ENCODE measurements at places on chromosomes 5 and 9.

DNA sequence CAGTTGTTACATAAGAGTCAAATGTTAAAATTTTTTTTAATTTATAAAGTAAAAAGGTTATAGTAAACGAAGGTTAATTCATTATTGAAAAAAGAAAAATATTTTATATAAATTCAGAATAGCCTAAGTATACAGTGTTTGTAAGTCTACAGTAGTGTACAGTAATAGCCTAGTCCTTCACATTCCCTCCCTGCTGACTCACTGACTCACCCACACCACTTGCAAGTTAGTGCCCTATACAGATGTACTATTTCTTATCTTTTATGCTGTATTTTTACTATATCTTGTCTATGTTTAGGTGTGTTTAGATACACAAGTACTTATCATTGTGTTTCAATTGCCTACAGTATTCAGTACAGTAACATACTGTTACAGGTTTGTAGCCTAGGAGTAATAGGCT, 57.6 kb downstream of the MAMDC2 start:
- DNase-seq: no peak

DNA sequence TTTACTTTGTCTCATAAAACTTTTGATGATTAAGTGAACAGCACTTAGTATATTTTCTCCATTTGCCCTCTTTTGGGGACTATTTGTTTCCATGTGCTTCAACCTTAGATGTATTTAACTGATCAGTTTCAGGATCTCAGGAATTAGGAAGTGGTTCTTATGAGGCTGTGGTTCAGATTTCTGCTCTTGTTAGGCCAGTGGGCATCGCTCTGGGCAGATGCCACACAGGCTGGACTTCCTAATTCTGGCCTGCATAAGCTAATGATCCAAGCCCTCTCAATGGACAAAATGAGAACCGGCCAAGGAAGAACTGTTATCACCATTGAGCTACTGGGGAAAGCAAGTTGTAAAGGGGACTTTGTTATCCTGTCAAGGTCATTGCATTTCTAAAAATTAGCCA, 6.9 kb downstream of the ARHGAP26 start:
- DNase-seq: no peak

DNA sequence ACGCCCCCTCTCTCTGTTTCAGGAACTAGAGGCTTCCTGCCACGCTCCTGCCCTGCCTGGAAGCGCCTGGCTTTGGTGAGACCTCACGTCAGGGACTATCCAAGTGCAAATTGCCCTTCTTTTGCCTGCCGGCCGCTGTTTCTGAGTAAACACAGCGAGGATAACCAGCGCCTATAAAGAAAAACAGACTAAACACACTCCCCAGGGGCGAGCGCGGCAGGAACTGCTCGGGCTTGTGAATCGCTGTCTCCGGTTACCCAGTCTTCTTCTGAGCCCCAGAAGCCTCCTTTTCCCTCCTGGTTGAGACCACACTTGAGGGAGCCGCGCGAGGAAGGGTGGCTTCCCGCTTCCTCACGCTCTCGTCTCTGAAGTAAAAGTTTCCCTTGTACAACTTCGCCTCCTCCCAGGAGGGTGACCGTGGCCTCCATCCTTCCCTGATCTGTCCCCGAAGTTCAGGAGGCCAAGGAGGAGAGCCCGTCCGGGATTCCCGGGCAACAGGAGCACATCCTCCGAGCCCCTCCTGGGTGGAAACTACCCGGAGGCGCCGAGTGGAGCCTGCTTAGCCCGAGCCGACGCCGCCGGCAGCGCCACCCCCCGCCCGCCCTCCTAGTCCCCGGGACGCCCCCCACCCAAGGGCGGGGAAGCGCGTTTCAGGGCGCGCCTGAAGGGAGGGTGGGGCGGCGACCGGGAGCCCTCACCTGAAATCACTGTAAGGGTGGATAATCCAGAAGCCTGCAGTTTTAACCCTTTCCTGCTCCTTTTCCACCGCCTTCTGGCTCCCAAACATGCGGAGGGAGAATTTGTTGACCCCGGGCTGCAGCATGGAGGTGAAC, 993 bp downstream of the HCN1 start:
- DNase-seq: no peak

DNA sequence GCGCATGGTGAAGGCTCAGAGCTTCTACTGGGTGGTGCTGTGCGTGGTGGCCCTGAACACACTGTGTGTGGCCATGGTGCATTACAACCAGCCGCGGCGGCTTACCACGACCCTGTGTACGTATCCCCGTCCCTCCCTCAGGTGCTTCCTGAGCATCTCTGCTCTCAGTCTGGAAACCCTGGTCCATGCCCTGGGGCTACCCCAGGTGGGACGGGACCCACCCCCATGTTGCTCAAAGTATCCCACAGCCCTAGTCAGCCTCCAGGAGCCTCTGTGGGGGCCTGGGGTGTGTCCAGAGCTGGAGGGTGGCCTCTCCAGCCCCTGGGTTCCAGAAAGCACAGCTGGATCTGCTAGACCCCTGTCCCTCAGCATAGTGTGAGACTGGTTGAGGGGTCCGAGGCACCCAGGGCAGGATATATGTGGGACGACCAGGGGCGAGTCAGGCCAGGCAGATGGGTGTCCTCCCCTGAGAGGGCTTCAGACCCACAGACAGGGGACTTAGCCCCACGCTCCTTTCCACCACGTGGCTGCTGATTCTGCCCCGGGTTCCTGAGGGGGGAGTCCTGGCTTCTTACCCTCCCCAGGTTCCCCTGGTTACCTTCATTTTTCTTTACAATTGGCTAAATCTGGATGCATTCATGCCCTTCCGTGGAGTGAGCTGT, 94.0 kb downstream of the CACNA1B start:
- DNase-seq: no peak

DNA sequence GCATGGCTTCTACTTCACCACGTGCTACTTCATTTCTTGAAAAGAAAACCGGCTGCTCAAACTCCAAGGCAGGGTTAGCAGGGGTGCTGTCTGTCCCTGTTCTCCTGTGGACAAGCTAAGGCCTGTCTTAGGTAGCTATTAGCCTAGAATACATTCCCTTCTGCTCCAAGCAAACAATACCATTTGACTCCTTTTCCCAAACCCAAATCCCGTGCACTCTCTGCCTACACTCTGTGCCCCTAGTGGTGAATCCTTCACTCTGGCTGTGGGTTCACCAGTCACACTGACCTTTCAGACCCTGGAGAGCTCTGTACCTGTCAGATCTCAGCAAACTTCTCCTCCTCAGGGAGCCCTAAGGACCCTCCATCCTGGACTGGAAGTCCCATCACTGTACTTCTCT, 211.6 kb downstream of the SLIT3 start:
- DNase-seq: no peak

DNA sequence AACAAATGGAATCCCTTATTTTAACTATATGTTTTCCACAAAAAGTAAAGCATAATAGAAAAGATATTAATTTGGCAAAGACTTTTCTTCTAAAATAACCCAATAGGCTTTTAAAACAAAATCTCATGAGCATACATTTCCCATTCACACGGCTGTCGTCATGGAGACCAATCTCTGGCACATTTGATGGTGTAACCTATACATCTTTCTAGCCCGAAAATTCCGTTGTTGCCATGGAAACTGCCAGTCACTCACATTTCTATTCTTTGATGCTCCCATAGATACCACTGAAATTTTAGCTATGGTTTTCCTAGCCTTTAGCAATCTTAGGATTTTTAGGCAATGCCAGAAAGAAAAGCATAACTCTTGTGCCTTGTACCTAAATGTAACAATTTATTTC, 262.9 kb upstream of the TRPM3 start:
- DNase-seq: no peak

GRCh38 chr5:159602434-159602833, 272.1 kb upstream of the IL12B start:
- DNase-seq: no peak

- DNase-seq: no peak
Measured at GRCh38 chr9:17862101-17862500, 283.2 kb downstream of the SH3GL2 start.

DNA sequence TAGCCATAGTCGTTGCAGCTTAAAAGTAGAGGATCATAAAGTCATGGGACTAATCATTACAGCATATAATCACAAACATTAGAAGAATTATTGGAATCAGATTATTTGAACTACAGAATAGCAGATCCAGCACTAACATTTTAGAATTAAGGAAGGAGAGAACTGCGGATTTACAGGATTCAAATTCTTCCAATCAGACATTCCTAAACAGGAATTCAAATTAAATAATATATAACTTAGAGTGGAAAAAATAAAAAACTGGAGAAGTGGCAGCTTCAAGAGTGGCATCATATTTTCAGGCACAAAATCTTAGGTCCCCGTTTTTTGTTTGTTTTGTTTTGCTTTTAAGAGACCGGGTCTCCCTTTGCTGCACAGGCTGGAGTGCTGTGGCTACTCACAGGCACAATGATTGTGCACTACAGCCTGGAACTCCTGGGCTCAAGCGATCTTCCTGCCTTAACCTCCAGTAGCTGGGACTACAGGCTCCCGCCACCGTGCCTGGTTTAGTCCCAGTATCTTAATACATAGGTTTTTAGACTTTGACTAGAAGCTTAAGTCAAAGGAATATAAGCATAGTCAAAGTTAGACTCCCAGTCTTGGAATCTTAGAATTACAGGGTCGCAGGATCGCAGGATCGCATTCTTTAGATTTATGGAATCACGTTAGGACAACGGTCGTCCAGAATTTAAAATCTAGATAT, 2.1 kb upstream of the FOXE1 start:
- no peak for DNase-seq

DNA sequence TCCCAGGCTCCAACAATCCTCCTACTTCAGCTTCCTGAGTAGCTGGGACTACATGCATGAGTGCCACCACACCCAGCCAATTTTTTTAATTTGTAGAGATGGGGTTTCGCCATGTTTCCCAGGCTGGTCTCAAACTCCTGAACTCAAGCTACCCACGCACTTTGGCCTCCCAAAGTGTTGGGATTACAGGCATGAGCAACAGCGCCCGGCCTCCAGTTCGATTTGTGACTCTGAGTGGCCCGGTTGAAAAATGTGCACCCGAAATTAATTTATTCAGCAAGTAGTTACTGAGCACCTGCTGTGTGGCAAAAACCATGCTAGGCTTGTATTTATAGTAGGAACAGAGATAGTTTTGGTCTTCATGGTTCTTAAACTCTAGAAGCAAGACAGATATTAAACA, 58.3 kb downstream of the MVB12B start:
- no peak for DNase-seq

DNA sequence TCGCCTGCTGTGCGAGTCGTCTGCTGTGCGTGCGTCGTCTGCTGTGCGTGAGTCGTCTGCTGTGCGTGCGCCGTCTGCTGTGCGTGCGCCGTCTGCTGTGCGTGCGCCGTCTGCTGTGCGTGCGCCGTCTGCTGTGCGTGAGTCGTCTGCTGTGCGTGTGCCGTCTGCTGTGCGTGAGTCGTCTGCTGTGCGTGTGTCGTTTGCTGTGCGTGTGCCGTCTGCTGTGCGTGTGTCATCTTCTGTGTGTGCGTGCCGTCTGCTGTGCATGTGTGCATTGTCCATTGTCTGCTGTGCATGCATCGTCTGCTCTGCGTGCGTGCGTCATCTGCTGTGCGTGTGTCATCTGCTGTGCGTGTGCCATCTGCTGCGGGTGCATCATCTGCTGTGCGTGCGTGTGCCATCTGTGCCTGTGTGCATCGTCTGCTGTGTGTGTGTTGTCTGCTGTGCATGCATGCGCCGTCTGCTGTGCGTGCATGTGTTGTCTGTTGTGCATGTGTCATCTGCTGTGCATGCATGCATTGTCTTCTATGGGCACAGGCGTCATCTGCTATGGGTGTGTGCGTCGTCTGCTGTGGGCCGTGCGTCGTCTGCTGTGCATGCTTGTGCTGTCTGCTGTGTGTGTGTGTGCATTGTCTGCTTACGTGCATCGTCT, 68.6 kb upstream of the IRX4 start:
- DNase-seq: no peak

DNA sequence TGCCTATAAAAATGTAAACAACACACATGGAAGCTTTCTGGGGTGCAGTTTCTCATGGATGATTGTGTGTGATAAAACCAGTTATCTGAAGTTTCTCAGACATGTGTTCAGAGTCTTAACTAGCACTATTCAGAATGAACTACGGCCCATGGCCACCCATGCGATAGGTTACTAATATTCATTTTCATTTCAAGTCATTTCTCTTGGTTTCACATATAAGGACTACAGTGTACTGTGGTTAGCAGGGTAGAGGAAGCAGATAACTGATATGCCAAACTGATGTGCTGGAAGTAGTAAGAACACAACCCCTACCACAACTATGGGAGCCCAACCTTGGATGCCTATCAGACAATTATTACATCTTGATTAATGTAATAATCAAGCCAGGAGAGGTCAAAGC, 372.1 kb downstream of the DTWD2 start:
- no peak for DNase-seq

DNA sequence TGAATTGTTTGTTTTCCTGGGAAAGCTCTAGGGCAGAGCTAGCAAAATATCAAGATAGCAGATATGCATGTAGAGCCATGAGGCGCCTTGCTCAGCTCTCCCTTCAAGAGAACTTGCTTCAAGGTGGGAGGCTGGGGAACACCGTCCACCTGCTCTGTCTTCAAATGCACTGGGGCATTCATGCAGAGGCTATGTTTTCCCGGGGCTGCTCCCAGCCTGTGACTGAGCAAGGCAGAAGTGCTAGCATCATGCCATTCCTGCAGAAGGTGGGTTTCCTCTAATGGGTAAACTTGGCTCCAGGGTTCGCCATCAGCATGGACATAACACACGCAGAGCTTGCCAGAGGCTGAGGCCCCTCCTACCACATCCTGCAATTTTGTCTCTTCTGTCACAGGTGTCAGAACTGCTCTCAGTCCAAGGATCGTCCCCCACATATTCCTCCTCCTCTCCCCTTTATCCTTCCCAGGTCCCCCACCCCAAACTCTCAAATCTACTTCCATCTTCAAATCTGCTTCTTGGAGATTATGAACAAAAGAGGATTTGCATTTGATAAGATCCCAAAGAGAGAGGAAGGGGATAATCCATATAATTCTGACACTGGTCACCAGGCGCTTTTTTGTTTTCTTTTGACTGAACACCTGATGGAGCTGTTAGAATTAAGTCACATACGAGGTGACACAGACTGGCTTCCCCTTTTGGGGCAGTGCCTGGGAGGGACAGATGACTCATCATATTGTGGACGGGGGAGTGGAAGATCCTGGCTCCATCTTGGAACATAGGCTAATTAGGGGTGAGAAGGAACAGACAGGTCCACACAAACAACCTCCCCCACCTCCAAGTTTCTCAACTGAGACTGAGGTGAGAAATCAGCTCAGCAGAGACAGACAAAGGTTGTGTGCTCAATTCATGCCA, 85.0 kb upstream of the TAF11L2 start:
- no peak for DNase-seq

DNA sequence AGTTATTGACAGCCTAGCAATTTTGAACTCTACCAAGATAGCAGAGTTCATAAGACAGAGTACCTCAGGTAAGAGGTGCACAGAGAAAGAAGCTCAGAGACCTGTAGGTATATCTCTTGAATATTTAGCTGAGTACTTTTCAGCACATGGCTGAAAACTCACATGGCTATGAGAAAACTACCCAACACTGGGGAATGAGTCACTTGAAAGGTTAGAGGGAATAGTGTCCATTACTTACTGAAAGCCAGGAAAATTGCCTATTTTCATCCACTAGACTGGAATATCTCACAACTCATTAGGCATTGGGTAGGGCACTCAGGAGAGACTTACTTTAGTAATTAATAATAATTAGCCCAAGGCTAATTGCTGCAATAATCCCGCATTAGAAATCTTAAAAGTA, 8.3 kb downstream of the TSLP start:
- no peak for DNase-seq

GRCh38 chr9:125650271-125650737, 56.7 kb downstream of the MAPKAP1 start:
- DNase-seq: no peak

All from stimulated activated CD8-positive, alpha-beta memory T cell treated with anti-CD3 and anti-CD28 coated beads, Interleukin-7, amount 100 ng/mL, for 1 hour (primary cell).